ENCODE measurements at places on chromosomes 6 and 20.

GRCh38 chr20:58982406-58983114 is 1.5 kb downstream of the NELFCD start:
- no peak for DNase-seq

GRCh38 chr6:7996538-7997111 is 67.6 kb downstream of the BLOC1S5 start:
- DNase-seq: no peak

- DNase-seq: no peak
Observed at GRCh38 chr6:82364087-82365015, 734 bp downstream of the TPBG start.

- no peak for DNase-seq
Observed at GRCh38 chr6:44925100-44925739, 402.9 kb upstream of the RUNX2 start.

- no peak for DNase-seq
Observed at GRCh38 chr20:10864076-10864672, 190.4 kb upstream of the JAG1 start.

- no peak for DNase-seq
Observed at GRCh38 chr6:109345986-109346385, 36.3 kb downstream of the CD164 start.

DNA sequence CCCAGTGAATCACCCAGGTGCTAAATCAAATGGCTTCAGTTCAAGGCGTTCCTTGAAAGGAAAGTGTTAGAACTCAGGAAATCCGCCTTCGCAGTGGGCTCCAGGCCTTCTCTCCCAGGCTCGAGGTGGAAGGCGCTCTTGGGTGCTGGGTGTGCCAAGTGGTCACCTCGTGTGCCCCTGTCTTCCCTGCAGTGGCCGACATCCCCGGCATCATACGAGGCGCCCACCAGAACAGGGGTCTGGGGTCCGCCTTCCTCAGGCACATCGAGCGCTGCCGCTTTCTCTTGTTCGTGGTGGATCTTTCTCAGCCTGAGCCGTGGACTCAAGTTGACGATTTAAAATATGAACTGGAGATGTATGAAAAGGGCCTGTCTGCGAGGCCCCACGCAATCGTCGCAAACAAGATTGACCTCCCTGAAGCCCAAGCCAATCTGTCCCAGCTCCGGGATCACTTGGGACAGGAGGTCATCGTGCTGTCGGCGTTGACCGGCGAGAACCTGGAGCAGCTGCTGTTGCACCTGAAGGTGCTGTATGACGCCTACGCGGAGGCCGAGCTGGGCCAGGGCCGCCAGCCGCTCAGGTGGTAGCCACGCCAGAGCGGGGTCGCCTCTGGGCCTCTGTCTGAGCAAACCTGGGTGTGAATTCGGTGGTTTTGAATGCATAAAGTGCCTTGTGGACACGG is 17.8 kb downstream of the MTG2 start:
- DNase-seq: no peak

- no peak for DNase-seq
Observed at GRCh38 chr6:121811106-121811505, 375.7 kb downstream of the GJA1 start.

GRCh38 chr6:38027685-38028373 is 208.3 kb downstream of the ZFAND3 start:
- DNase-seq: no peak

DNA sequence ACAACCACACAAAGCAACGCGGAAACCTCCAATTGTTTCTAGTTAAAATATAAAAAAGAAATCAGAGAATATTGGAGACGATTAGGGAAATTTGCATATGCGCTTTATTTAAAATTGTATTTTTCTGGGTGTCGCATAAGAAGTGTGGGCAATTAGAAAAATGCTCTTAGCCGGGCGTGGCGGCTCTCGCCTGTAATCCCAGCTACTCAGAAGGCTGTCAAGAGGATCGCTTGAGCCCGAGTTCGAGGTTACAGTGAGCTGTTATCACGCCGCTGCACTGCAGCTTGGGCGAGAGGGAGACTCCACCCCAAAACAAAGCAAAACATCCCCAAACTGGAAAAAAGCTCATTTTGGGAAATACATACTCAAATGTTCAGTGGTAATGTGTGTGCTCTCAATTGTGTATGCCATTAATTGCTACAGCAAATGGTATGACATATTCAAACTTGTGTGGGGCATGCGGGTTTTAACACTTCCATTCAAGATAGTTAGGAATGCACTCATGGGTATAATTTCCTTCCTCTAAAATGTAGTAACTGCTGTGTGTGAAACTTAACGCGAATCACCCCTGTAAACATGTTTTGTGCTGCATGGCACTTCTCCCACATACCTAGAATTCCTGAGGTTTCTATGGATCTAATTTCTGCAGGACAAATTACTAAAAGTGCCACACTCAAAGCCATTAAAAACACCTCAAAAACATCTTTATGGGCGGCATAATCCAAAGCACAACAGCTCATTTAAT is 54.7 kb upstream of the HFE start:
- DNase-seq: no peak

GRCh38 chr6:137680705-137681346 is 186.2 kb upstream of the TNFAIP3 start:
- DNase-seq: no peak

DNA sequence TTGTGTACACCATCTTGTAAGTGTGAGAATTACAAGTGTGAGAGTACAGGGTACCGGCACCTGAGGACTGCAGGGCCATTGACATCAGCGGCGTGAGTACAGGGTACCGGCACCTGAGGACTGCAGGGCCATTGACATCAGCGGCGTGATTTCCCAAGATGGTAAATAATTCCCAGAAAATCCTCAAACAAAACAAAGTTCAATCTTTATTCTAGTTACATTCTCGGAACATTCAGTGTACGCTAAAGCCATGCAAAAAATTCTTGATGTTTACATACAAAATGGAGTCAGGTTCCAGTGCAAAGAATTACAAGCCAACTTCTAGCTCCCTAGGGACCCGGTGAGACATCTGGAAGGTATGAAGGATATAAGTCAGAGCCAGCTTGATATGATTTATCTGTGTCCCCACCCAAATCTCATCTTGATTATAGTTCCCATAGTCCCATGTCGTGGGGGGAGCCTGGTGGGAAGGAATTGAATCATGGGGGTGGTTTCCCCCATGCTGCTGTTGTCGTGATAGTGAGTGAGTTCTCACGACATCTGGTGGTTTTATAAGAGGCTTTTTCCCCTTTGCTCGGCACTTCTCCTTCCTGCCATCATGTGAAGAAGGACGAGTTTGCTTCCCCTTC is 172.7 kb downstream of the TTLL2 start:
- no peak for DNase-seq

DNA sequence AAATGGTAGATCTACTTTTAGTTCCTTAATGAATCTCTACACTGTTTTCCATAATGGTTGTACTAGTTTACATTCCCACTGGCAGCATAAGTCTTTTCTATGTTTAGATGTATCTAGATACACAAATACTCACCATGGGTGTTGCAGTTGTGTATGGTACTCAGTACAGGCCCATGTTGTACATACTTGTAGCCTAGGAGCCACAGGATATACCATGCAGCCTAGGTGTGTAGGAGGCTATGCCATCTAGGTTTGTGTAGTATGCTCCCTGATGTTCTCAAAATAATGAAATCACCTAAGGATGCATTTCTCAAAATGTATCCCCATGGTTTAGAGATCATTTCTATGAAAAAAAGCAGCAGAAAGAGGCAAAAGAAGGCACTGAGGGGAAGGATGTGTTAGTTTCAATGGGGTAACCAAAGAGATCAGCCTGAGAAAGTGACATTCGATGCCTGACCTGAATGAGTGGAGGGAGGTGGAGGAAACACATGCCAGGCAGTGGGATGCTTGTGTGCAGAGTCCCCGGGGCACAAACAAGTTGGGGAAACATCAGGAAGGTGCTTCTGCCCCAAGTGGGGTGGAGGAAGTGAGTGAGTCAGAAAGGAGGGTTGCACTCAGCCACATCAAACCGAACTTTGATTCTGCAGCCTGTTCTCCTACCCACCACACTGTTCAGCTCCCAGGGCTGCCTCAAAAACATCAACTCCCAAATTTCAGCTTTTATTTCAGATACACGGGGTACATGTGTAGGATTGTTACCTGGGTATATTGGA is 191.2 kb downstream of the ZNF217 start:
- DNase-seq: no peak

DNA sequence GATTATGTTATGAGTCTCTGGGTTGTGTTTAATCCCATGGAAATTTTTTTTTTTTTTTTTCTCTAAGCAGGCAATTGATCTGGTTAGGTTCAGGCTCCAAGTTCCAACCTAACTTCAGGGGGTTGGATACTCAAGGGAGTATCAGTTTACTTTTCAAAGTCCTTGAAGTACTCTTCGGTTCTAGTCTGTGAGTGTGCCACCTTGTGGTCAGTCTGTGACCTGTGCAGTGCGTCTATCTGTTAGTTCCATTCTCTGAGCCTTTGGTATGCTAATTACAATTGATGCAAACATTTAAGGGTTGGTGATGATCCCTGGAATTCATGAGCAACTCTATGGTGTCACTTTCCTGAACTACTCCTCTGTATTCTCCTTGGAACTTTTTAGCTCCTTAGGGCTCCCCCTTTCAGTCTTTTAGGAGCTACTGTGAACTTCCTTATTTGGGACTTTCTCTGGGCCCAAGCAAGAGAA is 342.0 kb downstream of the SOX4 start:
- DNase-seq: no peak

DNA sequence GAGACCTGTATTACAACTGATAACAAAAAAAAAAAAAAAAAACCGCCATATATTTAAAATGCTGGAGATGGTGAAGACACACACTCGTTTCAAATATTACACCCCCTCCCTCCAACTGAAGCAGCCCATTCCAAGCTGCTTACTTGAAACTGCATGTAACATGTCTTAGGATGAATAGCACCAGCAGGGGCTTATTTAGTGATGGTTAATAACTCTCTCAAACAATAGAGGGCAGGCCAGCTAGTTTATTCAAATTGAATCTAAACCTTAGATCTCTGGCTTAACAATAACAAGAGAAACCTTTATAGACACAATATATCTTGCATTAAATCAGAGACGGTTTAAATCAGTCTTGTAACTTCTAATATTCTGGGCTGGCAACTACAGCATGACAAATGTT is 9.3 kb upstream of the JPH2 start:
- DNase-seq: no peak

DNA sequence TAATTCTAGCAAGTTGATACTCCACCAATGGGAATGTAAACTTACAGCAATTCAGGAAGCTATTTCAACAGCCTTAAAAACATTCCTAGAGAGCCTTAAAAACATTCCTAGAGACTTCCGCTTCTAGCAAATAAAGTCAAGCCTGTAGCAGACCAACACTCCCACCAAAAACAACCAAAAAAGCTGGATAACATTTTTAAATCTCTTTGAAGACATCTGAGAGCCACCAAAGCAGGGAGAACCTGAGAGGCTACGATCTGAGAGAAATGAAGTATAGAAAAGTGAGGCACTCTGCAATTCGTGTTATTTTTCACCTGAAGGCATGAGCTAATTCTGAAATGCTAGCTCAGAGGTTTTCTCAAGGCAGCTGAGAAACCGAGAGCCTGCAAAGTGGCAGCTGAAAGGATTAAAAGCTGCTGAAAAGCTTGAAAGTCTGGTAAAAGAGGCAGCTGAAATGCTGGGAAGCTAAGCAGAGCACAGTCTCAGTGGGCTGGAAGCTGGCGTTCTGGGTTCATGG is 20.9 kb downstream of the GPR63 start:
- DNase-seq: no peak

DNA sequence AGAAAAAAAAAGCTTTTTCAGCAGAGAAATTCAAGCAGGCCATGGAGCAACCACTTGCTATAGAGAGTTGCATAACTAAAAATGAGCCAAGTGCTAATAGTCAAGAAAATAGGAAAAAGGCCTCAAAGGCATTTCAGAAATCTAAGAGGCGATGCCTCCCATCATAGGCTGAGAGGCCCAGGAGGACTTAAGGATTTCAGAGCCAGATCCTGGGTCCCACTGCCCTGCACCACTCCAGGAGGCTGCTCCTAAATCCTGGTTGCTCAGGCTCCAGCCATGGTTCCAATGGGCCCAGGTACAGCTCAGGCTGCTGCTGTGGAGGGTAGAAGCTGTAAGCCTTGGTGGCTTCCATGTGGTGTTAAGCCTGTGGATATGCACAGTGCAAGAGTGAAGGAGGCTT is 5.5 kb downstream of the ZNF391 start:
- DNase-seq: no peak

DNA sequence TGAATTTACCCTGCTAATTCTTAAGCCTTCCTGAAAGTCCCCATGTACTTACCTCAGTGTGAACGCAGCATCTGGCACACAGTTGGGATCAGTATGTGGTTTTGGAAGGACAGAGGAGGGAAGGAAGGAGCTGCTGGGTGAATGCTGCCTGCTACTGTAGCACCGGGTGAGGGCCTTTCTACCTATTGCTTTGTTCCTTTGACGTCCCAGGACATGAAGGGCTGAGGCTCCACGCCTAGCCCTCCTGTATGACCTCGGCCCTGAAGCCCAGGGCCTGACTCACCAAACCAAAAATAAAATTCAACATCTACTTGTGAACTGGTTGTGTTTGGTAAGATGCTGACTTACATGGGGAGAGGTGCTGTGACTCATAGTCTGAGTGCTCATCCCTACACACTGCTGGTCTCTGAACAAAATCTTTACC is 51.1 kb downstream of the ARID1B start:
- DNase-seq: no peak

- DNase-seq: no peak
Observed at GRCh38 chr6:36136034-36136433, 5.7 kb downstream of the MAPK13 start.

DNA sequence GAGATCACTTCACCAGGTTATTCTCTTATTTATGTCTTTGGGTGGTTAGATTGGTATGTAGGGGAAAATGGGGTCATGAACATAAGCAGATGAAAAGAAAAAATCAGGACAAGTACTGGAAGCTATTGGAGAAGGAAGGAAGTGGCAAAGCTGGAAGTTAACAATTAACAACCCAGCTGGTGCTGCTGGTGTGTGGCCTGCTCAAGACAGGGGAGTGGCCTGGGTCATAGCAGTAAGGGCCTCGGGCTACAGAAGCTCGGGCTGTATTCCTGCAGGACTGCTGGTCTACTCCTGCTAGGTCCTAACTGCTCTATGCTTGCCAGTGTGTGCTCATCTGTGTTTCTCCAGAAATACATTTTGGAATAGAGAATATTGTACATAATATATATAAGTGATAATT is 19.6 kb downstream of the MYLIP start:
- no peak for DNase-seq

DNA sequence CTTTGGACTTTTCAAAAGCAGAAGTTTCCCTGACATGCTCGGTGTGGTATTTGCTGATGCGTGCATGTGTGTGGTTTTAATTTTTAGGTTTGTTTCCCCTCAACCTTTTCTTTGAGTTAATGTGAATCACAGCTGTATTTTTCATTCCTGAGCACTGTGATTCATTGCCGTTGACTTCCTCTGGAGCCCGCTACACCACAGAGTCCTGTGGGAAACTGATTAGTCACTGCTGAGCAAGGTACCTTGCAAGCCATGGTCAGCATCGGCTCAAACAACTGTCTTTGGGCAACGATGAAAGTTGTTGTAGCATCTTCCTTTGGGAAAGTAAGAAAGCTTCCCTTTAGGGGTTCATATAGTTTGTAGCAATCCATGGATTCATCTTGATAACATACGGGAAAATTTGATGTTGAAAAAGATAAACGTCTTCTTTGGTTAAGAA is 57.5 kb downstream of the RIN2 start:
- DNase-seq: no peak
